ENCODE measurements at places on chromosomes 1 and 21.

GRCh38 chr1:78492386-78492950 lies 1.7 kb downstream of the PTGFR start:
- DNase-seq = no peak

DNA sequence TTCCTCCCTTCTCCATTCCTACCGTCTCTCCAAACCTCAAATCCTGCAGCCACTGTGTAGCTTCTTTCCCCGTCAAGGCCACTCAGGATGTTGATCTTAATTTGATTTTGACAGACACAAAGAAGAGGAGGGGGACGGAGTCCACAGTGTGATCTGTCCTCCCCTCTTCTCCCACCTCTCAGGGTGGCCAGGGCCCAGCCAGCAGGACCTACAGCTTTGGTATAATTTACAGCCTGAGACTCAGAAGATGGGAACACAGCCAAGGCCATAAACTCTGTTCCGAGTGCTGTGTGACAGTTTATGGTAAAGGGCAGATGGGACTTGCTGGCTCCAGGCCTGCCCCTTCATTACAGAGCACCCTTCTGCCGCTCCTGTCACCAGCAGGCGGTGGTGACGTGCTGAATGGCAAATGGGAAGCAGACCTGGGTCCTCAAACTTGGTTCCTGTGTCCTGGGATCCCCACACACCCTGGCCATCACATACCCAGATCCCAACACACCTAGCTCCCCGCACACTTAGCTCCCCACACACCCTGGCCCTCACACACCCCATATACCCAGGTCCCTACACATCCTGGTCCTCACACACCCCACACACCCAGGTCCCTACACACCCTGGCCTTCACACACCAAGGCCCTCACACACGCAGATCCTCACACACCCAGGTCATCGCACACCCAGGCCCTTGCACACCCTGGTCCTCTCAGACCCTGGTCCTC lies 71.6 kb downstream of the CD2 start:
- no peak for DNase-seq

- no peak for DNase-seq
Measured at GRCh38 chr1:12344596-12345349, 114.9 kb downstream of the VPS13D start.

DNA sequence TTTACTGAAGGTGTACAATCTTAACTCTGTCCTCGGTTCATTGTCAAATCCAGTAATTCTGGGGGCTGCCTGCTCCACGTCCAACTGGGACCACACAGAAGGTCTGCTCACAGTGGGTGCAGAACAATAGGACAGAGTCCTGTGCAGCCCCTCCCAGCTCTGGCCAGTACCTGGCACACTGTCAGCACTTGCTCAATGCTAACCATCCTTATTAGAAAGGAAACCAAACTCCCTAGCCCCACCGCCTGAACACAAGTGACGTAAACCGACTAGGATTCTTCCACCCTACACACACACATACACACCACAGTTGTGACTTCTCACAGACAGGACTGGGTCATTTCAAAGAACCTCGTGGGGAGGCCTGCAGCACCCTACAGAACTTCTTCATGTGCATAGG lies 5.2 kb downstream of the BCAR3 start:
- no peak for DNase-seq

GRCh38 chr1:6981595-6981994 lies 196.3 kb downstream of the CAMTA1 start:
- no peak for DNase-seq

DNA sequence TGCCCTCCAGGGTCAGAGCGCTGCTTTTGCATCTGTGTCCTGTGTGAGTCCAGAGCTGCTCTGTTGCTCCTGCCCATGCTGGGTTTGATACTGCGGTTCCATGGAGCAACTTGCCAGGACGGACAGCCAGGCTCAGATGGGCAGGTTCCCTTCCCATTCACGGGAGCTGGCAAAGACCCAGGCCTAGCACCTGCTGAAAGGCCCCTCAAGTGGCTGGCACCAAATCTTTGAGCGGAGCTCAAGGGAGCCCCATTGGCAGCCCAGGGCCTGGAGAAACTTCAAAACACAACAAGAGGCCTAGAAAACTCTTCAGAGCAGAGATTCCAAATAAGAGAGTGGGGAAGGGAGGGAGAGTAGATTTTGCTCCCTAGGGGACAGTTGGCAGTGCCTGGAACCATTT lies 97.2 kb downstream of the ACTL8 start:
- DNase-seq = no peak

DNA sequence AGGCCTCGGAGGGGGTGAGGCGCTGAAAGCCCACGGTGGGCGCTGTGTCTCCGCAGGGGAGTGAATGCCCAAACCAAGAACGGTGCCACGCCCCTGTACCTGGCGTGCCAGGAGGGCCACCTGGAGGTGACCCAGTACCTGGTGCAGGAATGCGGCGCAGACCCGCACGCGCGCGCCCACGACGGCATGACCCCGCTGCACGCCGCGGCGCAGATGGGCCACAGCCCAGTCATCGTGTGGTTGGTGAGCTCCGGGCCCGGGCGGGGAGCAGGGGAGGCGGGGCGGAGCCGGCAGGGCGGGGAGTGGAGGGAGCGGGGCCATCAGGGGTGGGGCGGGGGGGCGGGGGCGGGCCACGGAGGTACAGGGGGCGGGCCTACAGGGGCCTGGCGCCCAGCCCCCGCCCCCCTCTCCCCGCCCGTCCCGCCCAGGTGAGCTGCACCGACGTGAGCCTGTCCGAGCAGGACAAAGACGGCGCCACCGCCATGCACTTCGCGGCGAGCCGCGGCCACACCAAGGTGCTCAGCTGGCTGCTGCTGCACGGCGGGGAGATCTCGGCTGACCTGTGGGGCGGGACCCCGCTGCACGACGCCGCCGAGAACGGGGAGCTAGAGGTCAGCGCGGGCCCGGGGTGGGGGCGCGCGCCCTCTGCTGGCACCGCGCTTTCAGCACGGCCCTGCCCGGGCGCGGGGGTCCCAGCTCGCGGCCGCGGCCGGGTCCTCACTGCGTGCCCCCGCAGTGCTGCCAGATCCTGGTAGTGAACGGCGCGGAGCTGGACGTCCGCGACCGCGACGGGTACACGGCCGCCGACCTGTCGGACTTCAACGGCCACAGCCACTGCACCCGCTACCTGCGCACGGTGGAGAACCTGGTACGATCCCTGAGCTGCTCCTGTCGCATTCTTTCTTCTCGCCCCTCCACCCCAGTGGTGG lies 15.9 kb downstream of the ESPN start:
- peak; percentile 52 for DNase-seq

- DNase-seq = peak; percentile 60
Measured at GRCh38 chr1:6646499-6647148, 22.0 kb downstream of the THAP3 start.

DNA sequence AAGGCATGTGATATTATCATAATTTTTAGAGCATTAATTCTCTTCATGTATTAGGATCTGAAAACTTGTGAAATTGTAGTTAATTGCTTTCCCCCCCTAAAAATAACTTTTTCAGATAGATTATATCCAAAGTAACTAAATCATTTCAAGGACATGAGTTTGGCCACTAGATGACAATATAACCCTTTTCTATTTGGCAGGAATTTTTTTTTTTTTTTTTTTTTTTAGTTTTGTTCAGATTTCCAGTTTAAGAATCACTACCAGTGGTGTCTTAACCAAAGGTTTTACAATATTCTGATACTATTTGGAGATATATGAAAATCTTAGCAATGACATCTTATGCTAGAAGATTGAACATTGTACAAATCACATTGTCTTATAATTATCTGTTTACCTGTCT lies 370.8 kb downstream of the AMY1C start:
- no peak for DNase-seq
